ENCODE measurements at places on chromosomes 1 and 21. TPM values are rescaled to one million over a fixed set of nuclear protein-coding genes. Genes with fewer than 3 reads are reported as not detected.

The KCNA3 gene
- under 0.01 TPM for total RNA-seq

The PSRC1 gene
- 34.6 TPM for total RNA-seq

The ST6GALNAC3 gene
- total RNA-seq: 0.56 TPM

The OVAAL gene
- not detected for total RNA-seq

DNA sequence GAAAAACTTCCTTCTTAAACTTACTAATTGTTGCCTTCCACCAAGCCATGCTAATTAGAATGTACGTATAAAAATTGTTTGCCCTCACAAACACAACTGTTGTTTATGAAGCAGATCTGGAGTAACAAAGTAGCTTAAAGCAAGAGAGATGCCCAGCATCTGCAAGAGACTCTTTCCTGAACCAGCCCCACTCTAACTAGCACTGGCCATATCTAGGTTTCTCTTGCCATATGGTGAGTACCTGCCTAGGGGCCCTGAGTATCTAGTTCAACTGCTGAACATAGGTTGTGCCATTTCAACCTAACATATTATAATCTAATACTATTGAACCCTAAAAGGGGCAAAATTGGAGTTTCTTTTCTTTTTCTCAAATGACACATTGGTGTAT is 883.4 kb upstream of the B3GALT2 start:
- no peak for DNase-seq

DNA sequence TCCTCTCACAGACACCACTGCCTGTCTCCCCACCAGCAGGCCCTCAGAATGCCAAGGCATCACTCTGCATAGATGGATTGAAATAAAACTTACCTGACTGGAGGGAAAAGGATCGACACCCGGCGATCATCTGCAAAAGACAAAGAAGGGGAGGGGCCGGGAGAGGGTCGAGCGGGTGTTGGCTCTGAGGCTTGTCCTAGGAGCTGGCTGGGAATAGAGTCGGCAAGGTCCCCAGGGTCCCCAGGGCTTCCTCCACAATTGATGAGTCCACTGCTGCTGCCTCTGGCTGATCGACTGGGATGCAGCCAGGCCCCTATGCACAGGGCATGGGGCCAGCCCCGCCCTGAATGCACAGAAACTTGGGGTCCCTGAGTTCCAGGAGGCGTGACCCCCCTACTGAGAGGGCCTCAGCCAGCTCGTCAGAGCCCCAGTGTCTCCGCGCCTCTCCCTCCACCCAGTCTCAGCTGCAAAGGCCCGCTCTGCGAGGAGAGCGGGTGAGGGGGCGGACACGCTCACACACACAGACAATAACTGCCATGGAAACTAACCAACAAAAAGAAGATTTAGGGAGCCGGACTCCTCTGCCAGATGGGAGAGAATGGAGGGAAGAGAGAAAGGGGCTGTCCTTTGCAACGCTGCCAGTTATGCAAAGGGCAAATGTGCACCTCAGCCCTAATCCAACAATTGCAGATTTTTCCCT is at the start of gene KLHDC8A:
Gene KLHDC8A, minus strand, starts transcription at position 483 of the 700 bp plus-strand sequence. CDS start 13,318 bp downstream, outside the sequence.
- no peak for DNase-seq

GRCh38 chr21:16078382-16078781 is 348.6 kb downstream of the USP25 start:
- no peak for DNase-seq

GRCh38 chr1:10211805-10212410 is 1.5 kb downstream of the KIF1B start:
- no peak for DNase-seq

DNA sequence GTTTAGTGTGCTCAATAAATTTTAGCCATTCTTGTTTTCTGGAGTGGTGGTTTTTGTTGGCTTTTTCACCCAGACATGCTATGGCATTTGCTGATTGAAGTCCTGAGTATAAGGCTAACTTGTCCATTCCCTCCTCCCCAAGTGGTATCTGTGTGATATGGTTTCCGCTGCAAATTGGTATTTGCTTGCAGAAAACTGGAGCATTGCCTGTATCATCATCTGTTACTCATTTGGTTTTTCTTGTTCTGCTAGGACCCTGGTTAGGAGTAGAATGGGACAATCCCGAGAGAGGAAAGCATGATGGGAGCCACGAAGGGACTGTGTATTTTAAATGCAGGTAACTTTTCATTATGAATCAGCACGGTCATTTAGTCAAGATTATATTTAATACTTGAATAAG is 34.0 kb downstream of the TBCE start:
- DNase-seq: no peak

DNA sequence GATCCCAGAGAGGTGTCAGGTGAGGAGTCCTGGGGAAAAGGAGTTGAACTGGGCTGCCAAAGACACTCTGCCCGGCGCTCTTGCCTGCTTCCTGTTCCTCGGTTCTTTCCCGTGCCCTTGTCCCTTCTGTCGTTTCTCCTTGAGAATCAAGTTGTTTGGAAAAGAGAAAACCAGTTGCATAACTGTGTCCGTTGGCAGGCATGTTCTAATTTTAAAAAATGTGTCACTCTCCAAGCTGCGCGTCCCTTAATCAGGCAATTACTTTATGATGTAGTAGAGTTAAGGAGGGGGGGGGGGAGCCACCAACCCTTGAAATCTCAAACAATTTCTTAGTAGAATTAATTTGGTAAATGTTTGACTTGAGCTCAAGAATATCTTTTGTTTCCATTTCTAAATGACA is 105.9 kb upstream of the IGSF21 start:
- DNase-seq: no peak

GRCh38 chr1:207302618-207303393 is 18.7 kb upstream of the CD55 start:
- no peak for DNase-seq

All from IMR-90 (cell line).